DMS53 (cell line): ENCODE measurements at places on chromosomes 2 and 18.

- no peak for DNase-seq
Observed at GRCh38 chr2:188851311-188851710, 122.9 kb upstream of the COL3A1 start.

- DNase-seq: no peak
Observed at GRCh38 chr2:12577091-12577490, 139.6 kb upstream of the TRIB2 start.

DNA sequence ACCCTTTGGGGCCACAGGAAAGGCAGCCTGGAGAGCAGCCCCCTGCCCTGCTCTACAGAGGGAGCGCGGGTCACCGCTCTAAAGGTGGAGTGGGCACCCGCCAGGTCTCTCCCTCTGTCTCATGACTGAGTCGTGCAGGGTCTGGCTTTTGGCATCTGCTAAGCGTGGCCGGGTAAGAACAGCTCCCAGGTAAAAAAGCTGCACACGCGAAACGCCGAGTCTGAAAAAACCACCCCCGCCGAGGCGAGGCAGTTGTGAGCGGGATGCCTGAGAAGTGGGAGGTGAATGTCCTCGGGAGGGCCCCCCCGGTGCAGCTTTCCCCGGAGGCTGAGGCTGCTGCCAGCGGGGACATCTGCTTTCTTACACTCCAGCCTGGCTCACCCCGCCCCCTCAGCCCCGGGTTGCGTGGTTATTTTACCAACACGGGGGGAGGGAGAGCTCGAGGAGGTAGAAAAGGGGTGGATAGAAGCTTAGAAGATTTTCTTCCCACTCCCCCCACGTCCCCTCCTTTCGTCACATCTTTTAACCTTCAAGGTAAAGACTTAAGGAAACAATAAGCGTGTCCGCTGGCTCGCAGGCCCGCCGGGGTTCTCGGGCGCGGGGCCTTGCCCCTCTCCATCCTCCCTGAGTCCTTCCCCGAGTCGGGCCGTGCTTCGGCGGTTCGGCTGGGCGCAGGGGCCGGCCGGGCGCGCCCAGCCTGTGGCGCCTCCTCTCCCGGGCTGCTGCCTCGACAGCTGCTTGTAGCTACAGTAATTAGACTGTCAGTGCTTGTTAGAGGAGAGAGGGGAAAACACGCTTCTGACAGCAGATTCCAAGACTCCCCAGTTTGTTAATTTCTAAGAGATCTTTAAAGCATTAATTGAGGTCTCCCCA, 70.6 kb upstream of the PSMD14 start:
- DNase-seq: peak; percentile 83

DNA sequence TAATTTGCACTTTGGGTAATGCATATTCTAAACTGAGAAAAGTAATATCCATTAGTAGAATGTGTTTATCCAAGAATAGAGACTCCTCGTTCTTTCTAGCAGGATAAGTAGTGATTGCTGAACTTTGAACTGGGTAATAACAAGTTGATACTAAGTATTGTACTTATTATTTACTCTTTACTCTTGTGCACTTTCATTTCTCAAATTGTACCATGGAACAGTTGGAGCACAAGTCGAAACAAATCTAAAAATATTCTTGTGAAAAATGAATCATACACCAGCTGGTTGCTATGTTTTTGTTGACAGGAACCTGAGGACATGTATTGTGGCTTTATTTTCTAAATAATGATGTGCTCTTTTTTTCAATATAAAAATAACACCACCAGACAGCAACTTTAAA, 111.9 kb downstream of the RGPD3 start:
- no peak for DNase-seq

DNA sequence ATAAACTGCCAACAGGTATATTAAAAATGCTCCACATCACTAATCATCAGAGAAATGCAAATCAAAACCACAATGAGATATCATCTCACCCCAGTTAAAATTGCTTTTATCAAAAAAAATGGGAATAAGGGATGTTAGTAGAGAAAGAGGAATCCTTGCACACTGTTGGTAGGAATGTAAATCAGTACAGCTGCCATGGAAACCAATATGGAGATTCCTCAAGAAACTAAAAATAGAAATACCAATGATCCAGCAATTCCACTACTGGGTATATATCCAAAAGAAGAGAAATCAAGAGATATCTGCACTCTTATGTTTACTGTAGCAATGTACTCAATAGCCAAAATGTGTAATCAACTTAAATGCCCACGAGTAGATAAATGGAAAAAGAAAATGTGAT, 40.6 kb downstream of the ZRANB3 start:
- DNase-seq: no peak

DNA sequence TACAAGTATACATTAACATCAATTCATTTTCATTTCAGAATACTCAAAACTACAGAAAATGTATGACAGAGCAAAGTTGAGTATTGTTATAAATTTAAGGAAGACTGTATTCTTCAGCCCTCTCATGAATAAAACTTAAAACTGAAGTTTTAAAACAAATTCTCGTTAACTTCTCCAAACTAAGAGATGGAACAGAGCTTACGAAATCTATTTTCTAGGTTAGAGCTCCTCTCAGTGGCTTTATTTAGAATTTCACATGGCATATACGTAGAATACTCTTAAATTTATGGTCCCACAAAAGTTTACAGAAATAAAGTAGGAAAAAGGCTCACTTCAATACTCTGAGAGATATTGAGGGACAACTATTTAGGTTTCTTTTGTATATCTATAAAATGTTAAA, 612.1 kb downstream of the KCNJ3 start:
- DNase-seq: peak; percentile 73

GRCh38 chr18:2932247-2933181, 80.4 kb downstream of the LPIN2 start:
- DNase-seq: peak; percentile 89

DNA sequence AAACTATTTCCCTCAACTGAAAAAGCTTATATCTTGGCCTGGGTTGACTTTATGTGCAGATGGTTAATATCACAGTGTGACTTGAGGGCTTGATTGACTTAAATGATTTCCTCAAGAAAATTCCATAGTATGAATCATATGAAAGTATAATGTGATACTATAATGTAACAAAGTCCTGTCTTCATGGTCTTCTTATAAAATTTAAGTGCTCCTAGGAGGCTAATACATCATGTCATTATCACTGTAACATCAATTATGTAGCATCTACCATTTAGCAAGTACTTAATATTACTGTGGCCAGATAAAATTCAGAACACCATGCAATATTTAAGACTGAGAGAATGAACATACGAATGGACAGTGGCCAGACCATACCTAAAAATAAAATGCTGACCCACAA, 276.1 kb downstream of the RIT2 start:
- DNase-seq: no peak

DNA sequence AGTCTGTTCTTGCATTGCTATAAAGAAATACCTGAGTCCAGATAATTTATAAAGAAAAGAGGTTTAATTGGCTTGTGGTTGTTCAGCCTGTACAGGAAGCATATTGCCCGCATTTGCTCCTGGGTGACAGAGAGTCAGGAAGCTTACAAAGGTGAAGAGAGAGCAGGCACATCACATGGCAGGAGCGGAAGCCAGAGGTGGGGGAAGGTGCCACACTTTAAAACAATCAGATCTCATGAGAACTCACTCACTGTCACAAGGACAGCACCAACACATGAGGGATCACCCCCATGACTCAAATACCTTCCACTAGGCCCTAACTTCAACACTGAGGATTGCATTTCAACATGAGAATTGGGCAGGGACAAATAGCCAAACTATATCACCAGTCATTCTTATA, 124.8 kb upstream of the COL5A2 start:
- DNase-seq: no peak

DNA sequence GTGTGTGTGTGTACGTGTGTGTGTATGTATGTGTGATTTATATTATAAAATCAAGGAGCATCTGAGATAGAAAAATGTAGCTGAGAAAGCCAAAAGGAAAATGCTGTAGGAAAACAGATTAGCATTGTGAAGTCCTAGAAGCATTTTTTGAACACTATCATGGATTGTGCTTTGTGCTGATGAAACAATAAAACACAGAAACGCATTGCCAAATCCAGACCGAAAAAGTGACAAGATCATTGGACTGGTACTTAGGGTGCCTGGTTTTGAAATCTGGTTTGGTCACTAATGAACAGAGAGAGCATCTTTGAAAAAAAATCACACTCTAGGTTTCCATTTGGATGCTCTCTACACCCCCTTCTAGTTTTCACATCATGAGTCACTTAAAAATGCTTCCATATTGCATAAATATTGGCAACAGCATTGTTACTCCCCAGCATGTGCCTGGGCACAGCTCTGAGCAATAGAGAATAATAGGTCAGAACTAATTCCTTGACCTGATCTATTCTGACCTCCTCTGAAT, 214.6 kb upstream of the LRRTM1 start:
- DNase-seq: no peak

- DNase-seq: no peak
Observed at GRCh38 chr2:80053522-80054345, 250.8 kb downstream of the LRRTM1 start.

DNA sequence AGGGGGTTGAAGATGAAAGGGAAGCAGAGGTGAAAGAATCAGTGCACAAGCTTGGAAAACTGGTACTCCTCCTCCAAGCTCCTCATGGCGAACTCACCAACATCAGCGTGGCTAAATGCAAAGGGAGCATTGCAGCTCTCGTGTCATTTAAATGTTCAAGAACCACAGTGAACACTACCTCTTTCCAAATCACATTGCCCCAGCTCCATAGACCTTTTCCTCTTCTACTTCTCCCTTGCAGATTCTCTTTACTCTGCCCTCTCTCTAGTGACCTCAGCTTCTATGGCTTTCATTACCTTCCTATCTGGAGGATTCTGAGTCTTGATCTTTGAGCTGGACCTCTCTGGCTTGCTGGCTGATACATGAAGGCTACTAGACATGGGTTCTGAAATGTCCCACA, 14.3 kb downstream of the EPB41L3 start:
- DNase-seq: no peak

DNA sequence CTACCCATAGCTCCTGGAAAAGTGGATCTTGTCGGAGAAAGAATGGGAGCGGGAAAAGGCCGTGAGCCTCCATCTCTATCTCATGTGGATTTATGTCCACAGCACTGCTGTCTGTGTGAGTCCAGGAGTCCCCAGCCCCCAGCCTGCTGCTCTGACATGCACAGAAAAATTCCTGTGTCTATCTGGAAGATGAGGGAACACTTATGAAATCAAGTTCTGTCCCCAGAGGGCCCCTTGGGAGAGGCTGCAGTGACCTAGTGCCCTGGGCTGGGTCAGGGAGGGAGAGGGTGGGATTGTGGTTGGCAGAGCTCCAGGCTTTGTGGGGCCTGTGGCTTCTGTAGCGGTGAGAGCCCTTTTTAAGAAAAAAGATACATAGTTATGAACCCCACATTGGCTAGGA, 37.6 kb downstream of the HJURP start:
- no peak for DNase-seq

GRCh38 chr2:125167820-125168219, 1142.7 kb downstream of the CNTNAP5 start:
- no peak for DNase-seq

DNA sequence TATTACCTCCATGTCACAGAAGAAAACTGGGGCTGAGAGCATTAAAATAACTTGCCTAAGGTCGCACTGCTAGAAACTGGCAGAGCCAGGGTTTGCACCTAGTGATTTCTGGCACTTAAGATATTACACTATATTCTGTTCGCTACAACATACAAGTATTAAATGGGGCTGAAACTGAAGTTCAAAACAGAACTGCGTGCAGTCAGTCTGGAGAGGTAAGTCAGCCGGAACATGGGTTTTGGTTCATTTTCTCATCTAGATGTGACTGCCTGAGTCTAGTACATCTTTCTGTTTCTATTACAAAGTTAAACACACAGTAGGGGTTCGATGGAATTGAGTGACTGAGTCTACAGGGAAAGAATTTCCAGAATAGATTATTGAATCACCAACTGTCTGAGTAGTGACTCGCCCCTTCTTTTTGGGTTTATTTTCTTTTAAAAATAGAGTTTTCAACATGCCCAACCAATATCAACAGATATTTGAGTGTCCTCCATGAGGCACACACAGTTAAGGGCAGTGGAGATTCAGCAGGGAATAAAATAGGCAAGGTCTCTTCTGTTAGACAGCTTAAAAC, 150.8 kb downstream of the RNF152 start:
- DNase-seq: no peak

- no peak for DNase-seq
Observed at GRCh38 chr2:38381381-38382143, 4.5 kb upstream of the ATL2 start.

- no peak for DNase-seq
Observed at GRCh38 chr18:7369006-7369405, 138.1 kb downstream of the LRRC30 start.

DNA sequence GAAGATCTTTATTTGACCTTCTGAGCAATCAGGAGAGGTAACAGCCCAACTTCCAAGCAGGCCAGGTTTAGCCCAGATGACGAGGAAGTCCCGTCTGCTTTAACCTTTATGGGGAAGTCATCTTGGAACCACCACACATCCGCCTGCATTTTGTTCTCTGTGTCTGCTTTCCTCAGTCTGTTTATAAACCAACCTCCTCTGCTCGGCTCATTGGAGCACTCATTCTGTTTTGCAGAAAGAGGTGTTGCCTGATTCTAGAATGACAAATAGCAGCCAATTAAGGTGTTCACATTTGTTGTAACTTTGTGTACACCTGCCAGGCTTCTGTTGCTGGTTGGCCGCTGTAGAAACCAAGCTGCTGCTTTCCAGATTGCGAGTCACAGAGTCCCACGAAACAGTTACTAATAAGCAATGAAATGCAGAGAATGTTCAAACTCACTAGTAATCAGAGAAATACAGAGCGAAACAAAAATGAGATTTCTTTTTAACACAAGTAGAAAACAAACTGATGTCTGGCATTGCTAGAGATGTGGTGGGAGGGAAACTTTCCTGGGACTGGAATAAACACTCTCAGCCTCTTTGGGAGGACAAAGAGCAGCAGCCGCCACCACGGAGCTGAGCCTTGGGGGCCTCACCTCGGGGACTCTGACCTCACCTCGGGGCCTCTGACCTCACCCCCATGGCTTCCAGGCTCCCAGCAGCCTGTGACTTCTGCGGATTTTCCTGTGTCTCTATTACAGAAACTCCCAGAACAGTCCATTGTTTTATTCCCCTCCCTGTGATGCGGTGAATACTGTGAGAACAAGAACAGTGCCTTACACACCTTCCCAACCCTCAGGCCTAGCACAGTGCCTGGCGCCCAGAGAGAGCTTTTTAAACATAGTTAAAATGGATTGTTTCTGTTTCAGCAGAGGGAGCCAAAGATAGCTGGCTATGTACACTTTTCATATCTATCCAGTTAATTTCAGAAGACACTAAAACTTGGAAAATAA, 64.0 kb downstream of the MBP start:
- no peak for DNase-seq
